ENCODE measurements at places on chromosomes 5 and 9.

GRCh38 chr5:52864371-52864770 is 76.7 kb downstream of the ITGA1 start:
- DNase-seq, result no peak

- no peak for DNase-seq
These were observed 513.6 kb downstream of the RASEF start for GRCh38 chr9:82549174-82549821.

DNA sequence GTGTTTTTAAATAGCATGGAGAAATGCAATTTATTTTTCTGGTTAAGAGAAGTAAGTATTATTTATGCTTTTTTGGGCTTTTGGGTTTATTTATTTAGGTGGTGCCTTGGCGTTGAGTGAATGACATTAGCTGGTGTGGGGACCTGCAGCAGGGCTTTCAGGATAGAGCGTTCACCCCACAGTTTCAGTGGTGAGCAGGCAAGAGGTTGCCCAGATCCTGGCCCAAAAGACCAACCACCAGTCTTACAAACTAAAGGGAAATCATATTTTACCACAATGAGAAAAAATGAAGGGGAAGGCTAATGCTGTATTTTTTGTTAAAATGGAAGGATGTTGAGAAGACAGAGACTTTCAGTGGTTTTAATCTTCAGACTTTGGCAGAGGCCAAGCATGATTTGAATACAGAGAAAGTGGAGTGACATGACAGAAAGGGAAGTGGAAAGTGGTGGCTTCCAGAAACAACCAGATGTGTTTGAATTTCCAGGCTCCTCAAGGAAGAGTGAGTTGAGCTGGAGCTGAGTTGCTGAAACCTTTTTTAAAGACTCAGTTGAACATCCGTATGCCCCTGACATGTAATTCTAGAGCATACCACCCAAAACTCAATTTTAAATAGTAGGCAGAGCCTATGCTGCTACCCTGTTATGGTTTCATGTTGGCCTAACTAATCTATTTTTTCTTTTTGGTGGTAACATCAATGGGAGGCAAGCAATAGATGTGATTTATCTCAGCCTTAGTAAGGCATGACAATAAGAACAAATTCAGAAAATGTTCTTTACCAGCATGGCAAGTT is 94.8 kb downstream of the AOPEP start:
- no peak for DNase-seq

DNA sequence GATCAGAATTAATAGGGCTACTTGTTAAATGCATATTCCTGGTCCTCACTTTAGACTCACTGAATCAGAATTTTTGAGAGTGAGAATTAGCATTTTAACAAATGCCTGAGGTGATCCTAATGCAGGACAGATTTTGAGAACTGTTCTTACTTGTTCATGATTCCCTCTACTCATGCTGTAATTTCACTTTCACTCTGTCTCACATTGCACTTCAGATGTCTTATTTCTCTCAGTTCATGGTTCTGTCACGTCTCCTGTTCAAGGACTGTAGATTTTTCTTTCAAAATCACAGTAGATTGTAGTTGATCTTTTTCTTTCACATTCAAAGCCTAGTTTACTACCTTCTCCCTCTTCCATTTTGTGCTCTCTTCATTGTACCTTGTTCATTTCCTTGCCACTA is 54.3 kb downstream of the ADGRV1 start:
- no peak for DNase-seq

DNA sequence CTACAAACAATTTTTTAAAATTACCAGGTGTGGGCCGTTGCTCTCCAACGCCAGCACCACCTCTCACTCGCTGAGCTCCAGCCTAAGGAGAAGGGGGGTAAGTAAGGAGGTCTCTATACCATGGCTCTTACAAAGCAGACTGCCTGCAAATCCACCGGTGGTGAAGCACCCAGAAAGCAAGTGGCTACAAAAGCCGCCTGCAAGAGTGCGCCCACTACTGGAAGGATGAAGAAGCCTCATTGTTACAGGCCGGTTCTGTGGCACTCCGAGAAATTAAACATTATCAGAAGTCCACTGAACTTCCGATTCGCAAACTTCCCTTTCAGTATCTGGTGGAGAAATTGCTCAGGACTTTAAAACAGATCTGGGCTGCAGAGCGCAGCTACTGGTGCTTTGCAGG is 46.0 kb downstream of the CDO1 start:
- no peak for DNase-seq

GRCh38 chr9:7988644-7989280 is 189.2 kb upstream of the DMAC1 start:
- no peak for DNase-seq

DNA sequence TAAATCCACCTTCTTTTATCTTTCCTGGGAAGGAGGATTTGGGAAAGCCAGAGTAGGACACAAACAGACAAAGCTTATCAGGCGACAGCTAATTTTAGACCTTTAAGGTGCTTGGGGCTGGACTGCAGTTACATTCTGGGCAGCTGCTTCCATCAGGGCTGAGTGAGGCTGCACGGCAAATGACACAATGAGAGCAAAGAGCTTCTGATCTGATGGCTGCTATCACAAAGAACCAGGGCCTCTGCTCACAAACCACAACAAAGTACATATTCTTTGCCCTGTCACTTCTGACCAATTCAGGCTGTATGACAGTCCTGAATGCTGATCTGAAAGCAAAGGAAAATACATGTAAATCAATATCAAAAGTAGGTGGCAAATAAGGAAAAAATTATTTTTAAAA is 93.1 kb downstream of the MRPS27 start:
- DNase-seq, result no peak

GRCh38 chr5:178525906-178526732 is 64.1 kb downstream of the COL23A1 start:
- no peak for DNase-seq

- DNase-seq, result no peak
These were observed 409.6 kb upstream of the PAPPA start for GRCh38 chr9:115743709-115744605.

GRCh38 chr5:34806532-34806931 is 32.4 kb upstream of the TTC23L start:
- DNase-seq, result no peak

- no peak for DNase-seq
These were observed 72.9 kb downstream of the TARS1 start for GRCh38 chr5:33513462-33514185.

DNA sequence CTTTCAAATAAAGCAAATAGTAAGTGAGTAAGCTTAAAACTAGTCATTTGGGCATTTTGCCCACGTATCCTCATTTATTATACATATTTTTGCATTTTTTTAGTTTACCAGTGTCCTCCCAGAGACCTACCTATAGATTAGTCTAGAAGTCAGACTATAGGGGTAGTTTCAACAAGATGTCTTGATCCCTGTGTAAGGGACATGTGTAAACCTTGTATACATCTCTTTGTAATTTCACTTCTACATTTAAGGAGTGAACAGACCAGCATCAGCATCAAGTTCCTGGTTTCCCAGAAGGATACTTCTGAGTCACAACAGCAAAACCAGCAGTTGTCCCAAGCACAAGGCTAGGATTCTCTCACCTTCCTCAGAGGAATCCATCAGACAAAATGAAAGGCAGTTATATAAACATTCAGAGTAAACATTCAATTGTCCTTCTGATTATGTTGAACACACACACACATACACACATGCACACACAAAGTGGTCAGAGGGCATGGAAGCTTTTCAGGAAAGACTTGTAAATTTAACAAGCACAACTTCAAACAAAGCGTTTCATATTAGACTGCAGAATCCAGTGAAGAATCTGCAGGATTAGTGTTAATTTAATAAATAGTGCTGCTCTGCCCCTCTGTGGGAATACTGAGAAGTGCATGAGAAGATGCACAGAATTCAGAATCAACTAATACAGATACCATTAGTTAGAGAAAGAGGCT is 55.4 kb downstream of the HINT1 start:
- DNase-seq, result peak; percentile 16

- DNase-seq, result no peak
These were observed 17.6 kb upstream of the SHOC1 start for GRCh38 chr9:111812337-111812736.

DNA sequence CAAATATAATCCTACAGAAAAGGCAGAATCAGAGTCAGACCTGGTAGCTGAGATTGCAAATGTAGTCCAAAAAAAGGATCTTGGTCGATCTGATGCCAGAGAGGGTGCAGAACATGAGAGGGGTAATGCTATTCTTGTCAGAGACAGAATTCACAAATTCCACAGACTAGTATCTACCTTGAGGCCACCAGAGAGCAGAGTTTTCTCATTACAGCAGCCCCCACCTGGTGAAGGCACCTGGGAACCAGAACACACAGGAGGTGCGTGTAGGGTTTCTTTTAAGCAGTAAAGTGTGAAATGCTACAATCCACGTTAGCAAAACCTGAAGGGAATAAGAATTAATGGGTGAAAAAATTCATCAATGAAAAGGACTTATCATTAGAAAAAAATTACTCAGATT is 145.8 kb downstream of the GIN1 start:
- no peak for DNase-seq

DNA sequence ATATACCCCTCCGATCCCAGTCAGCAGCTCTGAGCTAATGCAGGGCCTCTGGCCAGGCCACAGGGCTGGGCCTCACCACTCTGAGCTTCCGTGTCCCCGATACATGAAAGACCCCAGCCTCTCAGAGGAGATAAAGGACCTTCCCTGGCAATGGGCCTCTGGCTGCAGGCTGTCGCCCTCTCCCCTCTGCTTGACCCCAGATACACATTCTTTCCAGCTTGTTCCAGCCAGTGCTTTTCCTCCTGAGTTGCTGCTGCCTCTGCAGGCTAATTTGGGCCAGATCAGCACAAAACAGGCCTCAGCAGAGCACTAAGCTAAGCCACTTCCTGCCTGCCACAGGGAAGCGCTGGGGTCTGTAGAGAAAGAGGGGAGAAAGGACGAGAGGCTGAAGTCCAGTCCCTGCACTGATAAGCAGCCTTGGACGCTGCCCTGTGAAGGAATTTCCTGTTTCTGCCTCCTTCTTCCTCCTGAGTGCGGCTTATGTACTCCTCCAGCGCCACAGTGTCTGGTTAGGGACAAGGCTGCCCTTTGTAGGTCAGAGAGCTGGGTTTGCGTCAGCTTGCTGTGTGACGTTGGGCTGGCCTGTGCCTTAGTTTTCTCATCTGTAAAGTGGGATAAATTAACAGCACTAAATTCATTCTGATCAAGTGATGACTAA is 73.0 kb upstream of the IL17B start:
- DNase-seq, result no peak

GRCh38 chr5:108765647-108766046 is 17.9 kb downstream of the FER start:
- no peak for DNase-seq

- no peak for DNase-seq
These were observed 95.0 kb downstream of the MAN2A1 start for GRCh38 chr5:109784687-109785086.

GRCh38 chr9:134658378-134658955 is 16.9 kb downstream of the COL5A1 start:
- DNase-seq, result no peak

DNA sequence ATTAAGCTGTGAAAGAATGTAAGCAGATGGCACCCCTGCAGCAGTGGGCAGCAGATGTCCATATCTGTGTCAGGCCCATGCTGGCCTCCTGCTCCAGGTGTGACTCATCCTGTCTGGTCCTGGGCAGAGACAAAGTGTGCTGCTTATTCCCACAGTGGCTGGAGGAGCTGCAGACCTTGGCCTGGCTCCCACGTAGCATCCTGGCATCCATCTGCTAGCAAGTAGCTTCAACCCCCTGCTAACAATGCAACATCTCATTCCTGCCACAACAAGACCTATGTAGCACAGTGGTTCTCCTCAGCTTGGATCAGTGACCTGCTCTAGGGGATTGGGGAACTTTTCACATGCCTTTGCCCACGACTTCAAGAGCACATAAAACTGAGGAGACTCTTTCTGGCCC is 126.4 kb upstream of the SLC12A2 start:
- DNase-seq, result no peak

DNA sequence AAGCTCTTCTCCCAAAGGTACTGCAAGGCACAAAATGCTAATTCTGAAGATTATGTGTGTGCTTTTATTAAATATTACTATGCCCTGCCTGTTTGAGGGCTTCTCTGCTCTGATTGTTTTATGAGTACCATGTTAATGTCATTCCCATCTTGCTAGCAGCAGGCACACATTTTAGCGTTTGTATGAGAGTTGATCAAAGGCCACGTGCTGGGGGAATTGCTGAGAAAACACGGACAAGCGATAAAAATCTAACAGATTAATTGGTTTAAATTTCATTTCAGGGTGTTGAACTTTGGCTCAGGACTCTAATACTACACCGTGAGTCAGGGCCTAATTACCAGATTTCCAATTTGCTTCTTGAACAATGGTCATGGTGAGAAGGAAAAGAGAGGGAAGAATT is 298.4 kb downstream of the EBF1 start:
- no peak for DNase-seq

Data from stimulated activated CD4-positive, alpha-beta T cell treated with anti-CD3 and anti-CD28 coated beads, Interleukin-1b, Interleukin-23, amount 100 ng/mL, for 4 hours (primary cell).